Type B pancreatic cell (in vitro differentiated cells): ENCODE measurements at places on chromosomes 5 and 9.

DNA sequence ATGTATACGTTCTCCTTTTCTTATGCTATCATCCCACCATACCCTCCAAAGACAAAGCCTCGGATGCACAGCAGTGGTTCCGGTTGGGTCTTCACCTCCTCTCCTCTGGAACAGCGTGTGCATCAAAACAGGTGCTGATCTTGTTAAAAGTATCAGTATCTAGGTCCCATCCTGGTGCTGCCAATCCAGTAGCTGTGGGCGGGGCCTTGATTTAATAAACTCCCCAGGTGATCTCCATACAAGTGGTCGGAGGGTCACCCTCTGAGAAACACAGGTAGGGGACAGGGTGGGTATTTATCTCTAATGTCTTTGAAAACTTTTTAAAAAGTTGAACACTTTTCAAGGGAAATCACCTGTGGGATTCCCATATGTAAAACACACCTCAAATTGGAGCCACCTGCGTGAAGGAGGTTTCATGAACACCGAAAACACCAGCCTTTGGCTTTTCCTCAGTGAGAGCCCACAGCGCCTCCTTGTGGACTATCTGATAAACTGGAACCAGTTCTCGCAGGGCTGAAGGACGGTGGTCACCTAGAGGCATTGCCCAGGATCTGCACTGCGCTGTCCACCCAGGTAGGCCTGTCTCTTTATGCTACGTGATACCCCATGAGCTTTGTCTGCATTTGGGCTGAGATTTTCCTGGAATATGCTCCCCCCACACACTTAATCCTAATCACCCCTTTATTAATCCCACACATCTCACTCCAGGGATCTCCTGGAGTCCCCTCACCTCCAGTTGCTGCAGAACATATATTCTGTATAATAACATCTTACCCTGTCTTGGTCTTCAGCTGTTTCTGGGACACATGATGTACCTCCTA is 80.5 kb upstream of the EPB41L4B start:
- peak; percentile 76 for DNase-seq

- DNase-seq, result no peak
Observed at GRCh38 chr9:121573717-121574485, 74.3 kb upstream of the GGTA1 start.

DNA sequence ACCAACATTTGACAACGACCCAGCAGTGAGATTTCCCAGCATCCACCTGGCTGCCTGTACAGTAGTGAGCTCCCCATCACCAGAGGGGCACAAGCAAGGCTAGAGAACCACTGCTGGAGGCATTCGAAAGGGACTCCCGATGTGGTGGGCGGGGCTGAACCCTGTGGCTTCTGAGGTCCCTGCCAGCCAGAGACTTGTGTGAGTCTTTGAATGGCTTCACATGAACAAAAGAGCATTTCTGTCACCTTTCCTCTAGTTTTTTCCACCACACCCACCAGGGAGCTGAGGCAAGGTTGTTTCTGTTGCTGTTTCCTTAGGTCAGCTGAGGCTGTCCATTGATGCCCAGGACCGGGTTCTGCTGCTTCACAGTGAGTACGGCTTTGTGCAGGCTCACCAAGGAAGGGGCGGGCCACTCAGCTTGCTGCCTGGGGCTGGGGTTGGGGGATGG is 15.7 kb downstream of the RGS3 start:
- no peak for DNase-seq

- peak; percentile 82 for DNase-seq
Observed at GRCh38 chr9:97984188-97985057, 1.3 kb downstream of the ANP32B start.

- DNase-seq, result no peak
Observed at GRCh38 chr9:16267281-16268066, 603.0 kb downstream of the BNC2 start.

DNA sequence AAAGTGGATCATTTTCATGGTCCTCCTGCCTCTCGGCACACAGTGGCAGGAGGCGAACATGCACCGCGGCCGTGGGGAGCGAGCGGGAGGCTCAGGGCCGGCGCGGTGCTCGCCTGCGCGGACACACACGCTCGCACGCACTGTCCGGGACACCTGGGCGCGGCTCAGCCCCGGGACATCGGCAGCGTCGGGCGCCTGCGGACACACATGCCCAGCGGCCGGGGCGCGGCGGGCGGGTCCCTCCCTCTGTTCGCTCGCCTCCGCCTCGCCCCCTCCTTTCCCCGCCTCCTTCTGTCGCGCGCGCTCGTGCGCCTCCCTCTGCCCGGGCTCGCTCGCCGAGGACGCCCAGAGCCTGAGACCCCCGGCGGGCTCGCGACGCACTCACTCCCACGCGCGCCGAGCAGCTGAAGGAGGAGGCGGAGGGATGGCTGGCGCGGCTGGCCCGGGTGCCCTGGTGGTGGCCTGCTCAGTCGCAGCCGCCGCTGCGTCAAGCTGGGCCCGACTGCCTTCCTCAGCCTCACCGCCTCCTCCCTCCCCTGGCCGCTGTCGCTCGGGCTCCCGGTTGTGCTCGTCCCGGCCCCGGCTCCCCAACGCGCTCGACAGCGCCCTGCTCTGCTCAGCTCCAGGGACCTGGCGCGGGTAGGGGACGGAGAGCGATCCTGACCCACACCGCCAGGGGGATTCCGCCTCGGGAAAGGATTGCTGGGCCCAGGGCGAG is at the start of gene FRMD3:
TSS of gene FRMD3 (minus strand) at position 230 of the 718 bp plus-strand sequence. CDS start at position 60, 170 bp downstream.
- peak; percentile 82 for DNase-seq

GRCh38 chr9:95629585-95629984 is 112.8 kb upstream of the PTCH1 start:
- DNase-seq, result no peak

DNA sequence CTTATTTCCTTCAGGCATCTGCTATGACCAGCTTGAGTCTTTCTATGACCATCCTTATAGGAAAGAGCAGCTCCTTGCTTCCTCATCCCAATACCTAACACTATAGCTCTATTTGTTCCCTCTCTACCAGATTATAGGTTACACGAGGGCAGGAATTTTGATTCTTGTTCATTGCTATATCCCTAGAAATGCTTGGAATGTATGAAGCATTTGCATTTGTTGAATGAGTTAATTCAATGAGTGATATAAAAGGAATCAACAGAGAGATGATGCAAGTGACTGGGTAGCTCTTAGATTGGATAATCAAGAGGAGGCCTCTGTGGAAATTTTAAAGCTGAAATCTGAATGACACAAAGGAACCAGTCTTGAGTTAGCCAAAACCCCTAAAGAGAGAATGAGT is 13.9 kb downstream of the ZCCHC9 start:
- no peak for DNase-seq

DNA sequence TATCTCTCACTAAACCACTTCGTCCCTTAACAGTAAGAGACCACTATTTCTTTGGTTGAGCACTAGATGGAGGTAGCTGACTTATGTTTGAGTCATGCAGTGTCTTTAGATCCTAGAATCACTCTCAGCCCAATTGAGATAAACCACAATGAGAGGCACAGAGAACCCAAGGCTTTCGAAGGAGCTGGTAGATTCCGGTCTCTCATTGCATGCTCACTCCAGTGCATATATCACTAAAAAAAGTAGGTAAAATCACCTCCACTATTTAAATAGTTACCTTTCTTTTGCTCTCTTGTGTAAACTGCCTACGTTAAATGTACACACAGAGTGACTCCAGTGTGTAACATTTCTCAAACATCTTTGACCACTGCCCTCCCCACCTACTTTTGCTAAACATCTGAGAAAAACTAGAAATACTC is 27.6 kb downstream of the ACTL7A start:
- no peak for DNase-seq

DNA sequence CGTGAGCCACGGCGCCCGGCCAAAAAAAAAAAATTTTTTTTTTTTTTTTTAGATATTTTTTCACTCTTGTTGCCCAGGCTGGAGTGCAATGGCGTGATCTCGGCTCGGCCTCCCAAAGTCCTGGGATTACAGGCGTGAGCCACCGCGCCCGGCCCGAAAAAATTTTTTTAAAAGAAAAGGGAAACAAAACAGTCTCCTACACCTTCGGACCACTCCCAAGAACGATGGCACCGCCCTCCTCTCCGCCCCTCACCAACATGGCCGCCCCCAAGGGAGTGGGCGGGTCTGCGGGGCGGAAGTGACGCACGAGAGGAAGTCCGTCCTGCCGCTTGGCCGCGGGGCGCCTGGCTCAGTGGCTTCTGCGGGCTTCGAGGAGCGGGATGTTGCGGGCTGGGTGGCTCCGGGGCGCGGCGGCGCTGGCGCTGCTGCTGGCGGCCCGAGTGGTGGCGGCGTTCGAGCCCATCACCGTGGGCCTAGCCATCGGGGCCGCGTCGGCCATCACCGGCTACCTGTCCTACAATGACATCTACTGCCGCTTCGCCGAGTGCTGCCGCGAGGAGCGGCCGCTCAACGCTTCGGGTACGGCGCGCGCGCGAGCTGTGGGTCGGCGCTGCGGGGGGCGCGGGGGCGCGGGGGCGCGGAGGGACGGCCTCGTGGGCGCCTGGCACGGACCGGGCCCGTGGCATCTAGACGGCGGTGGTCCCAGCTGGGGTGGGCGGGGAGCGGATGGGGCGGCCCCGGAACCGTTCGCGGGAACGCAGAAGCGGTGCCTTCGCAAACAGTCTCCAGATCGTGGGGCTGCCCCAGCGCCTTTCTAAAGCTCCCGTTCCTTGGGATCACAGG is at the start of gene TOR1B:
TSS of gene TOR1B (plus strand) at position 352 of the 843 bp plus-strand sequence. CDS start at position 381, 29 bp downstream.
- DNase-seq, result peak; percentile 95

DNA sequence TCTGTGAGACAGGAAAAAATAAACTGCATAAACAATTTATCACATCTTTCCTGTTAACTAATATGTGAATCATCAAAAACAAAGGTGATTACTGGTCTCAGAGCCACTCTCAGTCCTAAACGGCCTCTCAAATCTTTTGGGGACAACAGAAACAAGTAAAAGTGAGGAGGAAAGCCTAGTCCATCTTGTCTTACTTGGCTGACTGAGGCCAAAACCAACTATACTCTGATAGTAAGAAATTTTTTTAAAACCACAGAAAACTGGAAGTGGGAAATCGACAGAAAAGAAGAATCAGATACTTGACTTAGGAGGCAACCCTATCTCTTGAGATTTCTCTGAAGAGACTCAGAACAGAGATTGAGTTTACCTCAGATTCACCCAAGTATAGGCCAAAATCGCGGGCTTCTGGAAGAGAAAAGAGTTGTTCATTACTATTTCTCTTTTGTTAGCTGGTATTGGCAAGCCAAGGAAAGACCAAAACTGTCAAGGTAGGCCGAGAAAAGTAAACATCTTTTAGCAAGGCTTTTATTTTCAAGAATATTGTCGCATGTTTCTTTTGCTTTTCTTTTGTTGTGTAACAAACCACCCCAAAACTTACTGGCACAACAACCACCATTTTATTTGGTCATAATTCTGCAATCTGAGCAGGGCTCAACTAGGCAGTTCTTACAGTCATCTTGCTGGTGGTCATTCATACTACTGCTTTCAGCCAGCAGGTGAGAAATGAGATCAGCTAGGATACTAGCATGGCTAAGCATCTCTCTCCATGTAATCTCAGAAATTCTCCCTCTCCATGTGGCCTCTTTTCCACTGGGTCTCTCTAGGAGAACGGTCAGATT is 46.1 kb downstream of the RFX3 start:
- no peak for DNase-seq

DNA sequence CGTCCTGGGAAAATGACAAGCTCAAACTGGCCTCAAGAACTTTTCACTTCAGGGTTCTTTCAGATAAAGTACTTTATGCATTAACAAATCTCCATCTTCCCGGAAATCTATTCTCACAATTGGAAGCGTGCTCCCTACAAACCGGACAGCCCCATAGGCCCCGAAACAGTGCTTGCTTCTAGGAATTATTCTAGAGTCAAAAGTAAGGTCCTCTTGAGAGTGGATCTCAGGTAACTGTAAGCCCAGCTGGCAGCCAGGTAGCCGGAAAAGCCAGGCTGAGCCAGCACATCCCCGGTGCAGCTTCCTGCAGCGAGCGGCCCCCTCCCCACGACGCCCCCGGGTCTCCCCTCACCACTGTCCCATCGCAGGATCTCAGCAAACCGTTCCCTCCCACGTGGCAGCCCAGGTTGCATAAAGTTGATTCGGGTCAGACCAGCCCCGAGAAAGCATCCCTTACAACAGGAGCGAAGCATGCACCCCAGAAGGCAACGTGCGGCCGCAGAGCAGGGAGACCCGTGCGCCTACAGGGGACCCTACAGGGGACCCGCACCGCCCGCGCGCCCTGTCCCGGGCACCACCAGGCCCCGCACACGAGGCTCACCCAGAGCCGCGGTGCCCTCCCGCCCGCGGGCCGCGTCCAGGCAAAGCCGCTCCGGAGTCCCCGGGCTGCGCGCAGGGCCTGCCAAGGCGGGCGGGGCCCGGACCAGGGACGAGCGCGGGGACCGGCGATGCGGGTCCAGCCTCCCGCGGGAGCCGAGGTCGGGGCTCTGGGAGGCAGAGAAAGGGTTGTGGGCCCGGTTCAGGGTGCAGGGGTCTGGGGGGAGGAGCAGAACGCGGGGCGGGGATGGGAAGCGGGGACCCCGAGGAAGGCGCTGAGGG is 920 bp downstream of the LPCAT1 start:
- DNase-seq, result peak; percentile 68

GRCh38 chr5:154112255-154112654 is 73.5 kb downstream of the MFAP3 start:
- no peak for DNase-seq

DNA sequence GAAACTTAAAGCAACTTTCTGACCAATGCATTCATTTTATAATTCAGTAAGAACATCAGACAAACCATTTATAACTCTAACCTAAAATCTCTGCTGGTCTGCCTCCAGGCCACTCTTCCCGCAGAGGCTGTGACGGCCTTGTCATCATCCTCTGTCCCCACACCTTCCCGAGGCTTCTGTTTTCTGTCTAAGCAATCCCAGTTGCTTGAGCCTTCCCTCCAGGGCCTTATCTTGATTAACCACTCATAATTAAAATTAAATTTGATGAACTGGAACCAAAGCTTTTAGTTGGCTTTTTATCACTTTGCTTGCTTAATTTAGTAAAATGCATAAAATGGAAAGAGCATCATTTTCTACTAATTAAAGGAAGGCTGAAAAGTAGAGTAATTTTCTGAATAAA is 312.4 kb downstream of the DIRAS2 start:
- DNase-seq, result no peak

DNA sequence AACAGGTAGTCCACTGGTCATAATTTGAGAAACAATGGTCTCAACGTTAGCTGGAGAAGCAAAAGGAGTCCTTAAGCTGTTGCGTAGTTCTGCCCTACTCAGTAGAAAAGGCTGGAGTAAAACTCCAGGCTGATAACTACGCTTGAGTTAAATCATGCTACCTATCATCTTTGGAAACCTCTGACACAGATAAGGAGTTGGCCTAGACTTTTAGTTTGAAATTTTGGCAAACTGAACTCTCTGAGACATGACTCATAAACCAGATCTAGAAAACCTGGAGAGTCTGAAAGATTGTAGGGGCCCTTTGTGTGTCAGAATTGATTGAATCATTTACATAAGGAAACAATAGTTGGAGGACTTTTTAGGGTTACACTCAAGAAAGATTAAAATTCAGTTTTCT is 26.3 kb downstream of the NMUR2 start:
- no peak for DNase-seq

DNA sequence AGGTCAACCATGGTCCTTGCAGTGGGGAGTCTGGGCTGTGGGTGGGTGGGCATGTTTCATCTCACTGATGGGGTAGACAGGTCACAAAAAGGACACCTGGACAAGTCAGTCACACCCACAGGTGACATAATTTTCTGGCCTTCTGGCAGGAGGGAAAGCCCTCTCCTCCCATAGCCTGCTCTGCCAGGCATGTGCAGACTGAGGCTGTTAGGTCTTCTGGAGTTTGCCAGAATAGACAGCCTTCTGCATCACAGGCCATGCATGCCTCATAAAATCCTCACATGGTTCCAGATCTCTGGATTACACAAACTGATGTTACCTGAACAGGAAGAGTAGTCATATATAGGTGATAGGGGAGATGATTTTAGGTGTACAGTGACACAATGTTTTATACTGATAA is 49.1 kb downstream of the ARHGAP26 start:
- no peak for DNase-seq
